ENCODE measurements at places on chromosomes 11 and 22.
A peak's percentile ranks its signal among the peaks of the same experiment; 100 is the strongest.

- DNase-seq: no peak
Measured at GRCh38 chr11:69014898-69015549, 2.0 kb upstream of the MRGPRF start.

- DNase-seq: no peak
Measured at GRCh38 chr11:126707498-126707897, 293.1 kb downstream of the KIRREL3 start.

DNA sequence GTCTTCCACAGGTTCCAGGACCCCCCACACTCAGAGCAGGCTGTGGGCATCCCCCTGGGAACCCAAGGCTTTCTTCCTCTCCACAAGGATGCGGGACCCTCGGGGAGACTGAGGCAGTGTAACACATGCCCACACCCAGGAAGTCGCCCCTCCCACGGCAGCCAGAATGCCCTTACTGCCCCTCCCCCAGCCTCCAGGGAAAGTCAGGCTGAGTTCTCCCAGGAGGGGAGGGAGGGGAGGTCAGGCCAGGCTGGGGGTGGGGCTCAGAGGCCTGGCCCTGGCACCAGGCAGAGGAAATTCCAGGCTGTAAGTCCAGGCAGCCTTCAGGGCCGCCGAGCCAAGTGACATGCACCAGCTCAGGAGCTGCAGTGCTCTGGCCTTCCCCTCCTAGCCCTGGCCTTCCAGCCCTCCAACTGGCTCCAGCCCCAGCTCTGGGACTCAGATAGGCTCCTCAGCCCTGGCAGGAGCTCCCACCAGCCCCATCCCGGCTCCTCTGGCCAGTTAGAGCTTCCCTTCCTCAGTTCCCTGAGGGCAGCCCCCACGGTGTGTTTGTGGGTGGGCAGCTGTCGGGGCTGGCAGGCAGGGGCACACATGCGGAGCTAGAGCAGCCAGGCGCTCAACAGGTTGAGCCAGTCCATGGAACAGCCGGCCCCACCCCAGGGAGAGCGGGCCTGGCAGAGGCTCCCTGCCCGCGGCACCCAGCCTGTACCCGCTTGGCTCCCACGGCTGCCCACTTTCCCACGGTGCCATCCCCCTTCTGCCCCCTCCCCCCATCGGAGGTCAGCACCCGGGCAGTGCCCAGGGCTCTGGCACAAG is 3.6 kb downstream of the BCL9L start:
- DNase-seq: no peak

DNA sequence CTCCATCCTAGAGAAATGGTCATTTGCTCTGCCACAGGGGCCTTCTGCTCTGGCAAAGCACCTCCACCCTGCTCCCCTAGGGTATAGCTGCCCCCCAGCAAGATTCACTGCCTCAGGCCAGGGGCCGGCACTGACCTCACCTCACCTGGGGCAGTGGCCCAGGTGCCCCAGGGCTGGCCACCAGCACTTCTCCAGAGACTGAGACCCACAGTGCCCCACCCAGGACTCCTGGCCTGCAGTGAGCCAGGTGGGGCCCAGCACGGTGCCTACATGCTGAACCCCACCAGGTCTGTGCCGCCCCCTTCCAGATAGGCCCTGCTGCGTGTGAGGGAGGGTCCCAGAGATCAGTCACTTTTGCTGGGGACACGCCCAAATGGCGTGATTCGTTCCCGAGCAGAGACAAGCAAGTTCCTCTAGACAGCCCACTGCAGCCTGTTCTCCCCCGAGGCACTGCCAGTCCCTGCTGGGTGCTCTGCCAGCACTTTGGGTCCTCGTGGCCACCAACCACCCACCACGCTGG is 10.8 kb downstream of the GNB1L start:
- no peak for DNase-seq

GRCh38 chr11:36817336-36817965 is 219.4 kb upstream of the RAG2 start:
- no peak for DNase-seq

- no peak for DNase-seq
Measured at GRCh38 chr11:132464003-132464342, 1068.3 kb downstream of the OPCML start.

DNA sequence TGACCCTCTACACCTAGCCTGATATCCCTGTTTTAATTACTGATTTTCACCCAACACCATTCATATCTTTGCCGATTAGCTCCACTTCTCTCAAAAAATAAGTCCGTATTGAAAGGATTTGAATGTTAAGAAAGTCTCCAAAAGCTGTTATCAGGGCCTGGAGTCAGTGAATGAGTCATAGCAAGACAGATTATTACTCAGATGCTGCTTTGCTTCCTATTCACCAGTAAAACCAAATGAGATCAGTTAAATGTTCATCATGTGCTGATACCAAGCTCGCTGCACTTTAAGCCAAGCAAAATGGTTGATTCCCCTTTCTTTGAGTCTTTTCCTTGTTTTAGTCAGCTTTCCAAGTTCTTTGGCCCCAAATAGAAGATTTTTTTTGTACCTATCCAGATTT is 228.4 kb downstream of the FAT3 start:
- no peak for DNase-seq

GRCh38 chr11:76919887-76920746 is 59.4 kb downstream of the ACER3 start:
- peak; percentile 18 for DNase-seq

- no peak for DNase-seq
Measured at GRCh38 chr11:123694551-123694950, 40.1 kb upstream of the SCN3B start.

DNA sequence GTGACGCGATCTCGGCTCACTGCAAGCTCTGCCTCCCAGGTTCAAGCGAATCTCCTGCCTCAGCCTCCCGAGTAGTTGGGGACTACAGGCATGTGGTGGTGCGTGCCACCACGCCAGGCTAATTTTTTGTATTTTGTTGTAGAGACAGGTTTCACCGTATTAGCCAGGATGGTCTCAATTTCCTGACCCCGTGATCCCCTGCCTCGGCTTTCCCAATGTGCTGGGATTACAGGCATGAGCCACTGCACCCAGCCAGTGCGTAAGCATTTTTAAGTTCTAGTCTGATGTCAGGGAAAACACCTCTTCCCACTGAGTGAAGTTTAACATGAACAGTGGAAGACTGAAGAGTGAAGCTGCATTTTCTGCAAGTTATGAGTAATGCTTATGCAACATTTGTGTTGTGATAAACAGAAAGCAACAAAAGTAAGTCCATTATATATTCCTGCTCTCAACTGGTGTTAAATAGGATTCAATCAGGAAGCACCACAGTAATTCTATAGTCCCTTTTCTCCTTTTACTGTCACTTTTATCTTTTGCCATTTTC is 1219.8 kb upstream of the RAG2 start:
- DNase-seq: no peak

DNA sequence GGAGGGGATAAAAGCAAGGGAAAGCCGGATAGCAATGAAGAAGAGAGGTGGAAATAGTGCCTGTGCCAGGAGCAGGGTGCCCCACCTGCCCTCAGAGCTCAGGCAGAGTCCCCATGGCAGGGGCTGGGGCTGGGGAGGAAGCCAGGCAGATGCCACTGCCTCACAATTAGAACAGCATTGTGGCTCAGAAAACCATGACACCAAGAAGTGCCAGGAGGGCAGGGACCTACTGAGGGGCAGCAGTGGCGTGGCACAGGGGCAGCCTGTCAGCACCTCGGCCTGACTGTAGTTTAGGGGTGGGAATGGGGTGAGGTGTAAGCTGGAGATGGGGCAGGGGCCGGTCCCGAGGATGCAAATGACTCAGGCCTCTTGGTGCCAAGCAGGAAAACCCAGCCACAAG is 532.1 kb upstream of the B3GAT1 start:
- no peak for DNase-seq

DNA sequence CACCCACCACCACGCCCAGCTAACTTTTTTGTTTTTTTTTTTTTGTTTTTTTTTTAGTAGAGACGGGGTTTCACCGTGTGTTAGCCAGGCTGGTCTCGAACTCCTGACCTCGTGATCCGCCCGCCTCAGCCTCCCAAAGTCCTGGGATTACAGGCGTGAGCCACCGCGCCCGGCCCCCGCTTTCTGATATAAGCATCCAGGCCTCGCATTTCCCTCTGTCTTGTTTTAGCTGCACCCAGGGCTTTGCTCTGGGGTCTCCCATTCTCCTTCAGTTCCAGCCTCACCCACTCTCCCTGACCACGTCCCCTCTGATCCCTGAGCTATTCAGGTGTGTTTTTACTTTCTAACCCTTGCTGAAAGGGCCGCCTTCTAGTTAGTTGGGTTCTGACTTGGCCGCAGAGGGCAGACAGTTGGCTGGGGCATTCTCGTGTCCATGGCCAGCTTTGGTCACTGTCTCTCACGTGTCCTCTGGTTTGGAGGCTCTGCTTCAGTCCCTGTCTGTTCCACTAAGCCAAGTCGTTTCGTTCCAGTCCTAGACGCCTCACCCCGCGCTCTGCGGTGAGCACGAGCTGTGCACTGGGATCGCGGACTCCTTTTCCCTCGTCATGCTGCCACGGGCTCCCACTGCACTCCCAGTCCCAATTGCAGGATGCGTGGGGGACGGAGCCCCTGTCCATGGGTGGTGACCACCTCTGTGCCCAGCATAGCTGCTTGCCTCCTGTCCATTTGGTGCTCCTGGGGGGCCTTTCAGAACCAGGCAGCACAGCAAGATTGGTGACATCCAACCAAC is 6.0 kb upstream of the TNNT3 start:
- DNase-seq: no peak

DNA sequence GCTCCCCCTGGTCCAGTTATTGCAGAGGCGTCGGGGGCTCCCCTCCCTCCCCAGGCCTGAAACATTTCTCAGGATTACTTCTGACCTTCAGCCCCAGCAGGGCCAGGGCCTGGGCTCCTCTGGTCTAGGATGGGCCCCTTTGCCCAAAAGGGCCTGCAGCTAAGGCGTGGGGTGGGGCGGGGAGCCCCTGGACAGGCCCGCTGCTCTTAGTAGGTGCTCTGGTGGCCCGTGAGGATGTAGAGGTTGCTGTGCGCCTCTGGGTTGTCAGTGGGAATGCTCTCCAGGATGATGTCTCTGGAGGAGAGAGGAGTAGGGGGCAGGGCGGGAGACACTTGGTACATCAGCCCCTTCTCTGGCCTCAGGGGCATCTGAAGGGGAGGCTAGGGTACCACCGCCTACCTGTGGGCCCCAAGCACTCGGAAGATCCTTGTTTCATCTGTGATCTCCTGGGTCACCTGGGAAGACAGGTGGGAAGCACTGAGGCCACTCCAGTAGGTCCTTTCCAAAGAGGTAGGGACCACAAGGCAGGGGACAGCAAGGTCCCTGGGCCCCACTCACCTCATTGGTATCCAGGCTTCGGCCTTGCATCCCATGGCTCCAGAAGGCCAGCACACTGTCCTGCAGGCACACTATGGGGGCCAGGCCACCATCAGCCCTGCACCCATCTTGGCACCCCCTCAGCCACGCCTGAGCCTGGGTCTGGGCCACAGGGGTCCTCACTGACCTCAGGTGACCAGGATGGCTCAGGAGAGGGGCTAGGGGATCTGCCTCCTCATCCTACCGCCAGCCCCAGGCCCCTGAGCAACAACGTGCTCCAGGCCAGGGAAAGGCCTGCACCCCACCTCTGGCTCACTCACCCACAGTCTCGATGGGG is 11.2 kb upstream of the SF1 start:
- DNase-seq: no peak

- DNase-seq: no peak
Measured at GRCh38 chr11:91904792-91905785, 319.5 kb upstream of the FAT3 start.

GRCh38 chr11:111444040-111444439 is 65.0 kb upstream of the POU2AF1 start:
- DNase-seq: no peak

DNA sequence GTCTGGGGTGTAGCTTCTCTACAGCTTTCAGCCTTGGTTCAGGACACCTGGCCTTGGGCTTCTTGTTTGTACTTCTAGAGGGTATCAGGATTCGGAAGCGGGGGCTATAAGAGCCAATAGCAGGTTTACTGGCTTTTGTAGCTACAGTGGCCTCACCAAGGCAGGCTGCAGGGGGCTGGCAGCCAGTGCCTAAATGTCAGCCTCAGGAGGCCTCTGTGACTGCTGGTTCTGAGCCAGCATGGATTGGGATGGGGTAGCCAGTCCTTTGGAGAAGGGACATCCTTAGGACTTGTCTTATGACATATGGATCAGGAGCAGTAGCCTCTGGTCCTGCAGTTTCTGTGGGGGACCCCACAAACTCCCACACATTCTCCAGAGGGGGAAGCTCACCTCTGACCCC is 29.9 kb downstream of the EIF3F start:
- DNase-seq: no peak

GRCh38 chr11:130636722-130637464 is 188.4 kb downstream of the ADAMTS15 start:
- no peak for DNase-seq

- peak; percentile 34 for DNase-seq
Measured at GRCh38 chr11:34358728-34359547, 1.1 kb upstream of the ABTB2 start.

DNA sequence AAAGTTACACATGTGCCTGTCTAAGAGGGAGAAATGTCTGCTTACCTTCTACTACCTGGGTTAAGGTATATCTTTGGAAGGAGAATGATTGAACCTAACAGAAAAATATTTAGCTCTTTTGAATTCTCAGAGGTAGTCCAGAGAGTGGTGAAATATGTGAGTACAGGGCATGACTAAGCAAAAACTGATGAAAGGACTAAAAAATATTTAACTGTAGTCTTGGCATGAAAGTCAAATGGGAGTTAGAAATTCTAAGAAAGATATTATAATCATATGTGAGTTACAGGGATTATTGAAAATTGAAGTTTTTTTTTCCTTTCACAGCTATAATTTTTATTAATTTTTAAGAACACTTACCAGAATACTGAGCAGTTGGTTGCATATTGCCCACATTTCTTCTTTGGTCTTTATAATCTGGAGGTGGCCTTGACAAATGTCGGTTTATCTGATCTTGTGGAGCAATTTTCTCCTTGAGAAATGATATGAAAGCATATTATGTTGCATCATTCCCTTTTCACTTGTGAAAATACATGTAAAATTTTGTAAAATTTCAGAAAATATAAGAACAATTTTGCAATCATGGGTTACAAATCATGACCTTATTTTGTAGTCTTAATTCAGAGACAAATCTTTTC is 61.4 kb upstream of the MTMR2 start:
- DNase-seq: no peak

DNA sequence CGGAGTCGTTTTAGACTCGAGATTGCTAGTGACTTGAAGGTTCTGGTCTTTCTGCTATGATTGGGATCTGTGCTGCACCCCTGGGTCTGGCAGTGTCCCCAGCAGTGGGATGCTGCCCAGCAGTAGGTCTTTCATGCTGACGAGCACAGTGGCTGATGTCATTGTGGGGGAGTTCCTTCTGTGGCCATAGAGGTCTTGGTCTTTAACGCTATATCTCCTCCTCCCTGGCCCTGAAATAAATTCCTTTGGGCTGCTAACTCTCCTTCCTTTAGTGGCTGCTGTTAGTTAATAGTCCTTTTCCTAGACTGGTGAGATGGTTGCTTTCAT is 136.3 kb downstream of the TEAD1 start:
- no peak for DNase-seq

GRCh38 chr11:120928627-120929026 is 95.3 kb upstream of the TBCEL start:
- no peak for DNase-seq

GRCh38 chr11:35814081-35814695 is 129.7 kb upstream of the LDLRAD3 start:
- DNase-seq: no peak

- DNase-seq: no peak
Measured at GRCh38 chr11:114065094-114065493, 5.6 kb downstream of the ZBTB16 start.

- no peak for DNase-seq
Measured at GRCh38 chr11:33540946-33541915, 159.4 kb downstream of the C11orf91 start.

All from GM12891 (cell line).